AG08396 (cell line): ENCODE measurements at places on chromosomes 16 and 17.
A peak's percentile ranks its signal among the peaks of the same experiment; 100 is the strongest.

GRCh38 chr16:53600616-53601015 is 97.6 kb upstream of the AKTIP start:
- no peak for DNase-seq

GRCh38 chr17:17694169-17695081 is 13.2 kb downstream of the RAI1 start:
- DNase-seq, result peak; percentile 86

- no peak for DNase-seq
Measured at GRCh38 chr17:31811101-31811500, 47.9 kb downstream of the COPRS start.

DNA sequence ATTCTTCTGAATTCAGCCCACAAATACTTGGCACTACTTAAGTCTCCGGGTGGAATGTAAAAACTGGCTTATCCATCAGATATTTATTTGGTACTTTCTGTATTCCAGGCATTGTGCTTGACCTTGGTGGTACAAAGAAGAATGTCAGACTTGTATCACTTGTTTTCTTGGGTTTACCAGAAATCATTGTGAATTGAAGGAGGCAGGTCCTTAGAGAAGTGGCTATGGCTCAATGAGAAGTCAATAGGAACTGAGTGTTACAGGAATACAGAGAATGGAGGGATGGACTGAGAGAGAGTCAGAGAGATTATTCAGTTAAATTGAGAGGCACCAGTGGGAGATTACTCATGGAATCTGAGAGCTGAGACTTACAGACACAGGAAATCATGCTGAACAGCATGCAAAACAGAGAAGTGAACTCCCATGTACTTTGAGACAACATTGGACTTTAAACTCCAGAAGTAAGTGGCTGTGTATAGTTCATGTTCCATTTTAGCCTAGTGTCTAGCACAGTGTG is 704.1 kb downstream of the CDH11 start:
- DNase-seq, result no peak

DNA sequence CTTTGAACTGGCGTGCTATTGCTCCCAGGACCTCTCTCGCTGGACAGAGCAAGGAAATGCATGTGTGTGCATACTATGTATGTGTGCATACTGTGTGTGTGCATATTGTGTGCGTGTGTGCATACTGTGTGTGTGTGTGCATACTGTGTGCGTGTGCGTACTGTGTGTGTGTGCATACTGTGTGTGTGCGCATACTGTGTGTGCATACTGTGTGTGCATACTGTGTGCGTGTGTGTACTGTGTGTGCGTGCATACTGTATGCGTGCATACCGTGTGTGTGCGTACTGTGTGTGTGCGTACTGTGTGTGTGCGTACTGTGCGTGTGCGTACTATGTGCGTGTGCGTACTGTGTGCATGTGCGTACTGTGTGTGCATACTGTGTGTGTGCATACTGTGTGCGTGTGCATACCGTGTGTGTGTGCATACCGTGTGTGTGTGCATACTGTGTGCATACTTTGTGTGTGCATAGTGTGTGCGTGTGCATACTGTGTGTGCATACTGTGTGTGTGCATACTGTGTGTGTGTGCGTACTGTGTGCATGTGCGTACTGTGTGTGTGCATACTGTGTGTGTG is 89.4 kb downstream of the RPTOR start:
- DNase-seq, result no peak
